ENCODE measurements at places on chromosomes 6 and 20.

DNA sequence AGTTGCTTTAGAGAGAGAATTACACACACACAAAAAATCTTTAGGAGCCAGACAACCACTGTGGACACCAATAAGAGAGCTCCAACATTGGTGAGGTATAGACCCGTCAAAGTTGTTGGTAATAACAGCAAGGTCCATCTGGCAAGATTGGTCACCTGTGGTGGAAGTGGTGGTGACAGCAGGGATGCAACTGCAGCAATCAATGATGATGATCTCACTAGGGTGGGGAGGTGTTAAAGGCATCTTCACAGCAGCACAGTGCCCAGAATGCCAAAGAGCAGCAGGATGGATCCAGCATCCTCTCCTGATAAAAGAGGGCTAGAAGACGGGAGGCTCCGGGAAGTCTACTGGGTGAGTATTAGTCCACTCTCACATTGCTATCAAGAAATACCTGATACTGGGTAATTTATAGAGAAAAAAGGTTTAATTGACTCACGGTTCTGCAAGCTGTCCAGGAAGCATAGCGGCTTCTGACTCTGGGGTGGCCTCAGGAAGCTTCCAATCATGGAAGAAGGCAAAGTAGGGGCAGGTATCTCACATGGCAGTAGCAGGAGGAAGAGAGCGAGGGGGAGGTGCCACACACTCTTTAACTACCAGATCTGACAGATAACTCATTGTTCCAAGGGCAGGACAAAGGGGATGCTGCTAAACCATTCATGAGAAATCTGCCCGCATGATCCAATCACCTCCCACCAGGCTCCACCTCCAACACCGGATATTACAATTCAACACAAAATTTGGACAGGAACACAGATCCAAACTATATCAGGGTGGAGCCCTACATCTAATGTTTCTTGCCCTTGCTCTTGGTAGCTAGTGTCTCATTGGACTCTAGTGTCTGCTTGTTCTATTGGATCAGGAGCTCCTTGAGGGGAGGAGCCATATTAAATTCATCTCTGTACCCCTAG is 48.9 kb downstream of the KLHL31 start:
- DNase-seq = no peak

- peak; percentile 69 for DNase-seq
These were observed 174.1 kb downstream of the BMP7 start for GRCh38 chr20:57092112-57092899.

DNA sequence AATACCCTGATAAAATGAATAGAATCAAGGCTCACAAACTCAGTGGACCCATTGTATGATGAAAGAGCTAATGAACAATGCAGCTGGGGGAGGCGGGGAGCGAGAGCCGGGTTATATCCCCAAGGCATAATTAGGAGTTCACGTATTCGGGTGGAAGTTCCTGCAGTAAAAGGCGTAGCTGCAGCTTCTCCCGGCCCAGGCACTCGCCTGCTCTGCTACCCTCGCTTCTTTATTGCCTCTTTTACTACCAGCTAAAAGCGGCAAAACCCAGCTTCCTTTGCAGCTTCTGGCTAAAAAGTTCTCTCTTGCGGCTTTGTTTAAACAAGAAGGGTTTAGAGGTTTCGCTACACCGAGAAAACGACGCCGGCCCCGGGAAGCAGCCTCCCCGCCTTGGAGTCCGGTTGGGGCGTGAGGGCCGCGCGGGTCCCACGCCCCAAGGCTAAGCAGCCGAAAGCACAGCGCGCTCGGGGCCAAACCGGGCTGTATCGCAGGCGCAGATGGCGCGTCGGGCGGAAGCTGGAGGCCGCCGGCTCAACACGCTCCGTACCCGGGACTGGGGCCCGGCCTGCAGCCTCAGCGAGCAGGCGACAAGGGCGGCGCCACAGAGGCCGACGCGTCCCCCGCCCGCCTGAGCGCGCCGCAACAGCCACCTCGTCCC is 1.6 kb downstream of the ZBTB2 start:
- peak; percentile 78 for DNase-seq

- no peak for DNase-seq
These were observed 69.2 kb upstream of the CDYL start for GRCh38 chr6:4707011-4707410.

DNA sequence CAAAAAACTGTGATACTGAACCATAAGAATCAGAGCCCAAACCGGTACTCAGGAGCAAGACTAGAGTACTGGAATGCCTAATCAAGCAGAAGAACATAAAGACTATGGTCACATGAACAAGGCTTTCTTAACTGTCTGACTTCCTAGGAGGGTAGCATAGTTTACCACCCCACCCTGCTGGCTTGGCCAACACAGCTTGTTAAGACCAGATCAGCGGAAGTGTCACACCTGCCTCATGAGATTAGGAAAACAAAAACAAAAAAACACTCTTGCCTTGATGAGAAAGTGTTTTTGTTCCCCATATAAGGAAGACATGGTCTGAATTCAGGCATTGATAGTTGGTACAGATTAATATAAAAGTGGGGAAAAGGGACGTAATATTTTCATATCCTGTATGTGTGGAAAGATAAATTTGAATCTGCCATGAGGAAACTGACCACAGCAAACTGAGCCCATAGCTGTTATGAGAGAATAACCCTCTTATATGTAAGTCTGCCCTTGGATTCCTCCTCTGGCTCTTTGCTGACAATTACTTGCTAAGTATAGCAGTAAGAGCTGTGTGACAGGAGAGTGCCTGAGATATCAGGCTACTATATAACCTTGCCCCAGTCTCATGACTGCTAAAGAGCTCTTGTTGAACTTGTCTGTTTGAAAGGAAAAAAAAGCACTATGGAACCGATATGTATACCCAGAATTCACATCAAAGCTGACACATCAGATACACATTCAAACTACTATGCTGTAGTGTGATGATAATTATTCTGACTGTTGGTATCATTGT is 197.1 kb downstream of the EPHA7 start:
- no peak for DNase-seq

GRCh38 chr20:22825546-22825945 is 209.6 kb upstream of the SSTR4 start:
- DNase-seq = no peak

- DNase-seq = no peak
These were observed 31.7 kb downstream of the UTRN start for GRCh38 chr6:144316862-144317195.

GRCh38 chr6:26375270-26375669 is 7.6 kb upstream of the BTN2A2 start:
- DNase-seq = no peak

- no peak for DNase-seq
These were observed 184.8 kb downstream of the GRIK2 start for GRCh38 chr6:101578306-101578705.

GRCh38 chr6:9126878-9127560 is 691.7 kb upstream of the SLC35B3 start:
- DNase-seq = no peak

DNA sequence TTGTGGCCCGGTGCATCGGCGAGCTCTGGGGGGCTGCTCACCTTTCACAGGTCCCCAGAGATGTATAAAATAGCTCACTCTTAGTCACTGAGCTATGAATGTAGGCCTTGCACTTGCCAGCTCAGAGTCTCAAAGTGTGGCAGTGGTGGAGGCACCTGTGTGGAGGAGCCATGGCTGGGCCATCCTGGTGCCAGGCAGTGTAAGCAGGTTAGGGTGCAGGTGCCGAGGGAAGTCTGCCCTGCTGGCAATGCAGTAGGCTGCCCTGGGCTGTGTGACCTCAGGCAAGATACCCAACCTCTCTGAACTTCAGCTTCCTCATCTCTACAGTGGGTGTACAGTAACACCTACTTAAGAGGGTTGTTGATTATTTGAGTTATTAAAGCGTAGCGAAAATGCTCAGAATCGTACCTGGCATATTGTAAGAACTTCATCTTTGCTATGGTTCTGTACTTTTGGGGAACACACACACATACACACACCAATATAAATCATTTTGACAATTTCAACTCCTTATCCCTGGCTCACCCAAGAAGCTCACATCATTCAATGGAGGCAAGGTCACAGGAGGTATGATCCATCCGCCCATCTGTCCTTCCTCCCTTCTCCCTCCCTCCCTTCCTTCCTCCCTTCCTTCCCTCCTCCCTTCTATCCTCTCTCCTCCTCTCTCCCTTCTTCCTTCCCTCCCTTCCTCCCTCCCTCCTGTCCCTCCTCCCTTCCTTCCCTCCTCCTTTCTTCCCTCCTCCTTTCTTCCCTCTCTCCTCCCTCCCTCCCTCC is 66.8 kb upstream of the STX16 start:
- DNase-seq = no peak

DNA sequence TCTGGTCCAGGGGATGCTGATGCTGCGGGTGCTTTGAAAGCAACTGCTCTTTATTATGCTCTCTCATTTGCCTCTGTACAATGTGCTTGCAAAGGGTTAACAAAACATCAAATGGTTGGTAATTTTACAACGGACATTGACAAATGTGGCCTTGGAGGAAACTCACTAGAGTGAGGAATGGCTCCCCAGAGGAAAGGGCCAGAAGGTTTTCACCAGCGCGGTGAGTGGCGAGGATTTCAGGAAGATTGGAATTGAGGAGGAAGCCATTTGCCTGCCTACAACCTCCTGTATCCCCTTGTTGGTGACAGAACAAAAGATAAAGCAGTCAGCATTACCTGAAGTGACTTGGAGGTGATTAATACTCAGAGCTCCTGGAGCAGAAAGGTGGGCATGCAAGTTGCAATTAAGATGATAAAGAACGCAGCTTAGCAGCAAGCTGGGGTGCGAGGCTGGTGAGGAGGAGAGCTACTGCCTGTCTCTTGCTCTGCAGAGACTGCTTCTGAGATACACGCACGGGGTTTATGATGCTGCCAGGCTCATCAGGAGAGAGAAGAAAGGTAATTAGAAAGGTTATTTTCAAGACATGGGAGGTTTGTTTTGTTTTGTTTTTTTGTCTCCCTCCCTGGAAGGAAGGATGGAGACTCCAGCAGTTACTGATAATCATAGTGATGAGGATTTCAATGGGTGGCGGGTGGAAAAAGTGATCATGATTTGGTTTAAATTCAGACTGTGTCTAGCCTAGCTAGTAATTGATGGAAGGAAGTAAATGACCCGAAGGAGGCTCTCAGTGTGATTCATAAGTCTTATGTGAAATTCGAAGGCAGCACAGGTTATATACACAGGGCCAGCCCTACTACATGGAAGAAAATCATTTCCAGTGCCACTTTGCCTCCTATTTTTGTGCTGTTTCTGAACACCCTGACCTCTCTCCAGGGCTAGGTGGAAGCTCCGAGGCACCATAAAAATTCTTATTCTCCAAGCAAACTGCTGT is 141.6 kb upstream of the DTNBP1 start:
- no peak for DNase-seq
